ENCODE measurements at places on chromosomes 5 and 9. TPM values are rescaled to one million over a fixed set of nuclear protein-coding genes. Genes with fewer than 3 reads are reported as not detected.

The OTP gene
- not detected for total RNA-seq

The NIPAL4 gene
- total RNA-seq, result not detected

The BAAT gene
- total RNA-seq, result not detected

The ZNF883 gene
- 6.2 TPM for total RNA-seq

The PRLR gene
- total RNA-seq, result 0.66 TPM

The AGXT2 gene
- total RNA-seq, result not detected

DNA sequence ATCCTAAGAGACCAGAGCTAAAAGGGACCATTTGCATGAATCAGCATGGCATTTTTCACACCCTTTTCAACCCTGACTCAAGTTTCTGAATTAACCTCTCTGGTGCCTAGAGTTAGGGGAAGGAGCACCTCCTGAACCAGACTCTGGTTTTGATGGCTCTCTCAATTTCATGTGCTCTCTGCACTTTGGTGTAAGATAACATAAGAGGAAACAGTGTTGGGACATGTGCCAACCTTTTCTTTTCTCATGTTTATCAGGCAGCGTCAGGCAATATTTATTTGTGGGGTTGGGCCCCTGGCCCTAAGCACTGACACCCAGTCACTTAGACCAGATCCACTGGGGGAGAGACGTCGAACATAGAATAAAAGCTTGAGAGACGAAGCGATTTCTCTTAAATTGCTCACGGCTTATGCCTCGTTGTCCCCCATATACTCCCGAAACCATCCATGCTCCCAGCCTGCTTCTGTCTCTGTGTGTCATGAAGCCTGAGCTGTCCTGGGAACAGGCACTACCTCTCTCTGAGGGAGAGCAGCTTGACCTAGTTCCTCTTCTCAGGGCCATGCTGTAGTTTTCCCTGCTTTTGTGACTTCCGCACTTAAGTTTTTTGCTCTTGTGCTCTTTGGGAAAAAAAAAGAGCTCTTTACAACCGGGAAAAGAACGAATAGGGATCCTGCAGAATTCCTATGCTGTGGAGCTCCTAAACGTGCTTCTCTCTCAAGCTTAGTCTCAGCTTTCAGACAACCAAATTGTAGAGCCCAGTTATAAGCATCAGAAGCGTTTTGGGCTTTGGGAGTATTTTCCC lies 195.7 kb downstream of the NR3C1 start:
- DNase-seq, result no peak

DNA sequence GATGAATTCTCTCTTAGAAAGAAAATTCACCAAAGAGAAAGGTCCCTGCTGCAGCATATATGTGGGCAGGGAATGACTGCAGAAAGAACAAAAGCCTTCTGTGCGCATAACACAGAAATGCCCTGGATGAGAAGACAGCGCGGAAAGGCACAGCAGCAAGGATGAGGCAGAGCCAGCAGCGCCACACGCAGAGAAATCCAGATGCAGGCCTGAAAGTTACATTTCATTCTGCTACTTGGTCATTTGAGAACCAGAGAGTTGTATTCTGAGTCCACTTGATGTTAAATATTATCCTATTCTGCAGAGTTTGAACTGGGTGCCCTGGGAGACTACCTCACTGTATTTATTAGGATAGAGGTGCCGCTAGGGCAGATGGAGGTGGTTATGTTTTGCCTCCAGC lies 68.5 kb downstream of the GLDC start:
- DNase-seq, result no peak

DNA sequence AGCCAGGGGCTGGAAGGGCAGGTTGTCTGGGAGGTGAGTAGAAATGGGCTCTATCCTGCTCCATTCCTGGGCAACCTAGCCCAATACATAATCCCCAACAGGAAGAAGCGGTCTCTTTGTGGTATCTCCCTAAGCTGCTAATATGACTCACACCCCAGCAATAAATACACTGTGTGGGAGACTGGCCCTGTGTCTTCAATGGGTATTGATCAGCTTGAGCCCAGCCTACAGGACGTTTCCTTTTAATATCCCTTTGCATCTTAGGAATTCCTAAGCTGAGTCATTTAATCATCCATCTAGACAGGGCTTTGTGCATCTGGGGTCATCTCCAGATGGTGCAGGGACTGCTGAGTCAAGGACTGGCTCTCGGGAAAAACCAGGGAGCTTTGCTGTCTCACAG lies 207.0 kb upstream of the PANK3 start:
- no peak for DNase-seq

DNA sequence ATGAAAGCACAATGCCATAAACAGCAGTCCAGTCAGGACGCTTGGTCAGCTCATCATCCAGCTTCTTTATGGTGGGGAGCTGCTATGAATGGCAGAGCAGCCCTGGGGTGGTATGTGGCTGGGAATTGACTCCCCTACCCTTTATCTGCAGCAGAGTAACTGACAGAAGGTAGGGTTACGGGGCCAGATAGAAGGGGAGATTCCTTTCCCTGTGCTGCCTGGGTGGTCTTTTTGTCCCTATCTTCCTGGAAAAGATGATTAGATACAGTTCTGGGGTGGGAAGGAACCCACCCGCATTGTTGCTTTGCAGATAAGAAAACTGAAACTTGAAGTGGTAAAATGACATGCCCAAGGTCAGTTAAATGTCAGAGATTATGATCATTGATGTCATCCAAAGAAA lies 405.5 kb downstream of the ARHGEF28 start:
- DNase-seq, result no peak

DNA sequence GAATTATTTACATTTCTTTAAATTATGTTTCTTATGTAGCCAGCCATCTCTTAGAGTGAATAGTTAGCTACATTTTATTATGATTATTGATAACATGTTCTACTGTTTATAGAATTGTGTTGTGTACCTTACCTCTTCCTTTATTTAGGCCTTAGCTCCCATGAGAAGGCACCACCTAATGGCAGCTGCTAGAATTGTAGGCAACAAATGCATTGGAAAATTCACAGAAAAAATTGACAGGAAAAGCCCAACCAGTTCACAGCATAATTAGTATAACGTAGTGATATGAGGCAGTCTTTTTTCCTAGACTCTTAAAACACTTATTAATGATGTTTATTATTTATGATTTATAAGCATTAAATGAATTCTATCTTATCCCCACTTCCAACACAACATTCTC lies 175.8 kb downstream of the WDR70 start:
- no peak for DNase-seq

DNA sequence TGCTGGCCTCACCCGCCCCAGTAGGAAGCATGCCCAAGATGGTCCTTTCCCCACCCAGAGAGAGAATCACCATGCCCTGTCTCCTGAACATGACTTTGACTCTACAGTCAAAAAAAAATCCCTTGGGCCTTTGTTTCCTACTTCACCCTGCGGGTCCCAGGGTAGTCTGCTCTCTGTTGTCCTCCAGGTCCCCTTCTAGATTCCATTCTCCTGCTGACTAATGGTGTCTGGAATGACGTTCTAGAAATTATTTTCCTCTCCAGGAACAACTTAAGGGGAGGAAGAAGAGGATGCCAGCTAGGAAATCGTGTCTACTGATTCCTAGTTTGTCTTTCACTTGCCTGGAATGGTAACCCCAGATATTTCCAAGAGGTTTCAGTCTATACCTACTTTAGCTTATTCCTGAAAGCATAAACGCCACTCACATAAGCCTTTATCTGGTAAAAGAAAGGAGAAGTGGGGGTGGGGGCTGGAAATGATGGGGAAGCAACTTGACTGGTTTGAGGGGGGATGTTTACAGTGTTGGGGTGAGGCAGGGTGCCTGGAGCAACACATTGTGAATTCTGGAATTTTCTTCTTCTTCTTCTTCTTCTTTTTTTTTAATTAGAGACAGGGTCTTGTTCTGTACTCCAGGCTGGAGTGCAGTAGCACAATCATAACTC lies 93.9 kb downstream of the SNX18 start:
- DNase-seq, result no peak

GRCh38 chr9:126146254-126147145 lies 180.1 kb upstream of the MVB12B start:
- DNase-seq, result no peak

DNA sequence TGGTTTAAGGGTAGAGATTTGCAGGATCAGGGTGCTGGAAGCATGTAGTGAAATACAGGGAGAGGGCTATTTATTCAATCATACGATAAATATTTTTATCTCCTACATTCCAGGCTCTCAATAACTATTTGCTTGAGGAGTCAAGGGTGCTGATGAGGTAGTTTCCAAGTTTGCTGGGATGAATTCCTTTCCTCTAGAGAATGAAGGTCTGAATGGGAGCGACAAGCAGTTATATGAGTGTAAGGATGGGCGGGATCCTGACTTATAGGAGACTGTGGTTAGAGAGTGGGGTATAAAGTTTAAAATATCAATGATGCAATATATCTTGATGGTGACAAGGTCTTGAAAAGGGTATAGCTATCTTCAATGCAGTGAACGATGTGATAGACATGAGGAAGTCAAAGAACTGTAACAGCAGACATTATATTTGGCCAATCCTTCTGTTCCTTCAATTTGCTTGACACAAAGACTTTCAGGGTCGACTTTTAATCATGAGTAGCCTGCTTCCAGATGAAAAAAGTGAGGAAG lies 201.1 kb upstream of the HAPLN1 start:
- DNase-seq, result no peak

DNA sequence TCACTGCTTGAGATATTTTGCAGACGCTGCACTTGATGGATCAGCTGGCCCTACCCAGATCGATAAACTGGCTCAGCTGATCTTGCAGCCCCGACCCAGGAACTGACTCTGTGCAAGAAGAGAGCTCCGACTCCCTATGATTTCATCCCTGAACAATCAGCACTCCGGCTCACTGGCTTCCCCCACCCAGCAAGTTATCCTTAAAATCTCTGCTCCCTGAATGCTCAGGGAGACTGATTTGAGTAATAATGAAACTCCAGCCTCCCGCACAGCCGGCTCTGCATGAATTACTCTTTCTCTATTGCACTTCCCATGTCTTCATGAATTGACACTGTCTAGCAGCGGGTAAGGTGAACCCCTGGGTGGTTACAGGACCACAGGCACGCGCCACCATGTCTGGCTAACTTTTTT lies 16.9 kb upstream of the NANS start:
- no peak for DNase-seq

DNA sequence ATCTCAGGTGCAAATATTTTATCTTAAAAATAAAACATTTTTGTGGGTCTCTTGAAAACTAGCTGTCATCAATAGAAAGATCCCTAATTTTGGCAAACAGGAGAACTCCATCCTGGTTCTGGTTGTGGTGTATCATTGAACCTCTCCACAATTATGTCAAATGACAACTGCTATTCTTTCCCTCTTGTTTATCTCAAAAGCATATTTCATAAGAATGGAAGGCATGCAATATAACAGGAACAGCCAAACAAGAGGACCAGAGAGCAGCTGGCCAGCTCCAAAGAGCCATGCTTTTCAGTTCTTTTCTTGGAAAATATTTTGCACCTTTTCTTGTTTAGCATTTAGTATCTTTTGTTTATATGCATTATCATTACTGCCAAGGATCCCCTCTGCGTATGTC lies 125.4 kb downstream of the ADAMTS6 start:
- DNase-seq, result no peak

DNA sequence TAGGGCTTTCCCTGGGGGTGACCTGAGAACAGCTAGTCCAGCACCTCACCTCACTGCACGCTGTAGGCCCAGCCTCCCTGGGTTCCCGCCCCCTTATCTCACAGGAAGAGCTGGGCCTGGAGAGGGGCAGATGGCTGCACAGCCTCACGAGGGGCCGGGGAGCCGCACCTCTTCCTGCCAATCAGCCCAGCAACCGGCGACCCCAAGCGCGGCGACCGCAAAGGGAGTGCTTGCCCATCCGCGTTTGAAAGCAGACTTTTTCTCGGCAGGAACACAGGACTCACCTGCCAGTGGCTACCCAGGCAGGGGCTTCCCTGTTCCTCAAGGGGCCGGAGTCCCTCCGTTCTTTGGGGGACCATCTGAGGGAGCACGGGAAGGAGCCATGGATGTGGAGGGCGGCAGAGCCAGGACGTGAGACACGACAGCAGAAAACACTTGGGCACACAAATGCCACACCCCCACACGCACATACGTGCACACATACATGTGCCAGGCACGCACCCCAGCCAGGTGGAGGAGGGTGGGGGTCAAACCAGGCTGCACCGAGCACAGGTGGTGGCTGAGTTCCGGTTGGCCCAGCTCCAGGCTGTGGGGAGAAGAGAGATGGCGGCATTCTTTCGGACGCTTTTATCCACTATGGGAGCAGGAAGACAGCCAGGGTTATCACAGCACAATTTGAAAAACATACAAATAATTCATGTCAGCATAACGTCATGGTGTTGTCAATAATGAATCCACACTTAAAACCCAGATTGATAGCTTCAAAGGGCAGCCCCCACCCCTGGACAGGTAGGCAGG lies 11.3 kb downstream of the TMEM250 start:
- no peak for DNase-seq

DNA sequence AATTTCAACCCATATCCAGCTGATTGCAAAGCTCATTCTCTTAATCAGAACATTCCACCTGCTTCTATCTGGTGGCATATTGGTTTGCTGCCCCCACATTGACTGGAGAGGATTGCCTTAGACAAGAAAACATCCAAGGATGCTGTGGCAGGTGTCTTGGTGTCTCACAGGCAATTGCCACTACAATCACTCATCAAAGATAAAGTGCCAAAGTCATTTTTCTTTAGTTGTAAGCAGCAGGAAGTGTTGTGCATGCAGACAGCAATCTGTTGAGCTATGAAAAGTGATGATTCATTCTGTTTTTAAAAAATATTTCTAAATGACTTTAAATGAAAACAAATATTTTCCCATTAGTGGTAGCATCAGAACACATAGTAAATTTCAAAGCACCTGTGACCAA lies 53.9 kb downstream of the CDH6 start:
- no peak for DNase-seq

DNA sequence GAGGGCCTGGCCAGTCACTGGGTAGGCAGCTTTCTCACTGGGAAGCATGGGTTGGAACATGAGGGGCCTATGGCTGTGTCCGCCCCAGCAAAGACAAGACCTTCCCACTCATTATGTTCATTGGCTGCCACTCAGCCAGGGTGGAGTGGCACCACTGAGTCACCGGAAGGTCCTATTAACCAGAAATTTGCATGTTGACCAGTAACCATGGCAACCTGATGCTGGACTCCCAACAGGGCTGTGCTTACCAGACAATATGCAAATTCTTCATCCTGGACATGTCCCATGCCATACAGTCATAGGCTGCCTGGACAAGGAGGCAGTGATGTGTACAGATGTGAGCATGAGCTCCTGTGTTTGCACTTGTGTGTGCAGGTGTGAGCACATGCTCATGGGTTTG lies 66.7 kb downstream of the PSD2 start:
- no peak for DNase-seq

DNA sequence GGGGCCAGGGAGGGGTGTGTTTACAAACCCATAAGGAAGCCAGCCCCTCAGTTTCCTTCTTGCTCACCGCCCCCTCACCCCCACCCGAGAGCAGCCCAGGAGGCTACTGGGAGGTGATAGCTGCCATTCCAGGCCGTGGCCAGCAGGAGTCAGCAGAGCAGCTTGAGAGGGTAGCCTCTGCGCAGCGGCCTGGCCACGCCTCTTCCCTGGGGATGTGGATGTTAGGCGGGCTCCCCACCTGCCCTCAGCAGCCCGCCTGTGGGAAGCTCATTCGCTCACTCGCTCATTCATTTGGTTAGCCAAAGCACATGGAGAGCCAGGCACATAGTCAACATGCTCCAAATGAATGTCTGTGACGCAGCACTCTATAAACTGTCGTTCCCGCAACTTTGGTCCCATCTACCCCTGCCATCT lies 6.1 kb upstream of the DPM2 start:
- DNase-seq, result peak; percentile 86

- DNase-seq, result no peak
These were observed 22.2 kb upstream of the CXCL14 start for GRCh38 chr5:135600971-135601381.

- DNase-seq, result no peak
These were observed 614.2 kb upstream of the CLINT1 start for GRCh38 chr5:158473016-158473635.

- DNase-seq, result no peak
These were observed 105.4 kb upstream of the TBCA start for GRCh38 chr5:77881528-77881927.
